Large intestine (tissue), 12 donors: ENCODE measurements at places on chromosomes 5 and 9. TPM values are rescaled to one million over a fixed set of nuclear protein-coding genes. Genes with fewer than 3 reads are reported as not detected.

DNA sequence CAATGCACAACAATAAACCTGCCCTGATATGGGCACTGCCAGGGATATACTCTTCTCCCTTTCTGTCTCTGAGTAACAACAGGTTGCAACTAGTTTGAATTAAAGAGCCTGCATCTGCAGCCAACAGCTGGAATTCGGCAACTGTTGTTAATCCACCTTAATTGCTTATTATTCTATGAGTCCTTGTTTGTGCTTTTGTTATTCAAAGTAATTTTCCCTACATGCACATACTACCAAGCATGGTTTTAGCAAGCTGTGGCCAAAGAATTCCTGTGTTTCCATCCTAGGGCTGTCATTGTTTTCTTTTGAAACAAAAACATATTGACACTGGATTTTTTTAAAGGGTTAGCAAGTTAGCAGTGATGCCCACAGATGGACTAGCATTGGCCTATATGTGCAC lies 171.5 kb downstream of the EFNA5 start:
- no peaks in the 10 kb centered on the region for H3K36me3 ChIP-seq
- H3K4me1 ChIP-seq, result no peaks in the 10 kb centered on the region
- H3K27me3 ChIP-seq, result no peaks in the 10 kb centered on the region
- no peak overlapping the region for H3K27ac ChIP-seq
- no peak for DNase-seq

GRCh38 chr9:130394814-130395470 lies 49.8 kb upstream of the ASS1 start:
- peaks cover 25% of the 10 kb centered on the region for H3K4me1 ChIP-seq
- no peak overlapping the region for H3K27ac ChIP-seq
- H3K27me3 ChIP-seq, result no peaks in the 10 kb centered on the region
- no peak for DNase-seq

DNA sequence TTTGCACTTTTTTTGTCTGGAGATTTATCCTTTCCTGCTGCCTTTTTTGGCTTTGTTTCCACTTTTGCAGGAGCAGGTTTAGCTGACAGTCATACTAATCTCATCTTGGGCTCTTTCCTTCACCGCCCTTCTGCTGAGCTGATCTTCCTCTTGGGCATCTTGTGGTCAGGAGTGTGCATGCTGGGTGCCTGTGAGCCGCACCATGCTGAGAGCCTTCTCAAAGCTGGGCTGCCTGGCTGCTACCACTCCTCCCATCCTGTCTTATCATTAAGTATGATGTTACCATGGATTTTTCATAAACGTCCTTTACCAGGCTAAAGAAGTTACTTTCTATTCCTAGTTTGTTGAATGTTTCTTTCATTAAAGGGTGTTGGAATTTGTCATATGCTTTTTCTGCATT lies 49.5 kb upstream of the MCCC2 start:
- H3K4me3 ChIP-seq, result no peak overlapping the region
- H3K4me1 ChIP-seq, result no peaks in the 10 kb centered on the region
- no peak for DNase-seq
- H3K36me3 ChIP-seq, result peaks cover 31% of the 10 kb centered on the region
- H3K27ac ChIP-seq, result no peak overlapping the region

The FAM78A gene
- 2.3 TPM for polyA plus RNA-seq

The OR1J2 gene
- not detected for polyA plus RNA-seq

The COL27A1 gene
- 117 TPM for polyA plus RNA-seq

The BTNL9 gene
- polyA plus RNA-seq, result 11.6 TPM
